ENCODE measurements at places on chromosomes 13 and 19.

DNA sequence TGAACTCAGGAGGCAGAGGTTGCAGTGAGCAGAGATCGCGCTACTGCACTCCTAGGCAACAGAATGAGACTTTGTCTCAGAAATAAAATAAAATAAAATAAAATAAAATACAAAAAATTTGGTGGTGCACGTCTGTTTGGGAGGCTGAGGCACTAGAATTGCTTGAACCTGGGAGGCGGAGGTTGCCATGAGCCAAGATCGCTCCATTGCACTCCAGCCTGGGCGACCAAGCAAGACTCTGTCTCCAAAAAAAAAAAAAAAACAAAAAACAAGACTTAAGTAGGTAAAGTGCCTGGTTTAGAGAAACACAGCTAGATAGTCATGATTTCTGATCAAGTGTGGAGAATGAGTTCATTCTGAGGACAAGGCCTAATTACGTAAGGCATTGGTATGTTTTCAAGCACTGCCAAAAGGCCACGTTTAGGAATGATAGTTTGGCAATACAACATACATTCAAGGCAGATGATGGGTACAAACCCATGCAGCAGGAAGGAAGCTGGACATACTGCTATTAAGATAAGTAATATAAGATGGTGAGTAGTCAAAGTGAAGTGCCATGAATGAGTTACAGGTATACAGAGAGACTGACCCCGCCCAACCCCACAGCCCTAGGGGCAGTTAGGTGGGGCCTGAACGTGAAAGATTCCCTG lies 4.8 kb upstream of the UCHL3 start:
- DNase-seq: no peak

- no peak for DNase-seq
Observed at GRCh38 chr13:109642358-109642757, 144.0 kb downstream of the IRS2 start.

DNA sequence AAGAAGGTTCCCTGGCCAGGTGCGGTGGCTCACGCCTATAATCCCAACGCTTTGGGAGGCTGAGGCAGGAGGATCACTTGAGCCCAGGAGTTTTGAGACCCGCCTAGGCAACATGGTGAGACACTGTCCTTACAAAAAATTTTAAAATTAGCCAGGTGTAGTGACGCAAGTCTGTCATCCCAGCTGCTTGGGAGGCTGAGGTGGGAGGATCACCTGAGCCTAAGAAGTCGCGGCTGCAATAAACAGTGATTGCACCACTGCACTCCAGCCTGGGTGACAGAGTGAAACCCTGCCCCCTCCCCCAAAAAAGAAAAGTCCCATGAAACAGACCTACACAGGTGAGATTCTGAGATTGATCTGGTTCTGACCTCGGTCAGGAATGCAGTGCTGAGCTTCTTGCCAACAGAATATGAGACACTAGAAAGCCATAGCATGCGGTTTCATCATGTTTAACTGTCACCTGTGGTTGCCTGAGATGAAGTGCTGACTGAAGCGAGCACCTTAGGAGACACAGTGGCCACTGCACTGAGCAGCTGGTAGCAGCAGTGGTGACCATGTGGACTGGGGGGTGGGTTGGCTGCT lies 2.0 kb upstream of the A1BG start:
- DNase-seq: no peak

GRCh38 chr19:7547159-7547558 lies 11.6 kb downstream of the PNPLA6 start:
- no peak for DNase-seq

- DNase-seq: peak; percentile 66
Observed at GRCh38 chr19:44748426-44749254, at the start of gene BCL3. TSS of gene BCL3 (plus strand) at chr19:44748708. CDS start at chr19:44748791, 83 bp downstream.

GRCh38 chr13:88136098-88136790 lies 465.1 kb downstream of the SLITRK5 start:
- DNase-seq: no peak

GRCh38 chr13:79062291-79062690 lies 343.8 kb downstream of the RBM26 start:
- DNase-seq: no peak

DNA sequence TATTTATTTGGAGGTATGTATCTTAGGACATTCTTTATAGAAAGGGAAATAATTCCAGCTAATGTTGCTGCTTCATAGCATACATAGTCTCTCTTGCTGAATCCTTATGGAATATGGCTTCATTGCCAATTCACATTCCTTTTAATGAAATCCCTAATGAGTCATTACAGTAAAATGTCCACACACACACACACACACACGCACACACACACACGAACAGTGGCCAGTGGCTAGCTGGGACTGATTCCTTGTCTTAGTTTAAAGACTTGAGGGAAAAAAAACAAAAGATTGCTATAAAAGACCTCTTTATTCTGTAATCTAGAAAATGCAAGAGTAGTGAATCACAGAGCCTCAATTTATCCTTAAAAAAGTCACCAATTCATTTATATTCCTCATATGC lies 301.6 kb downstream of the SLITRK6 start:
- no peak for DNase-seq

GRCh38 chr13:22126433-22127021 lies 455.7 kb downstream of the FGF9 start:
- no peak for DNase-seq

DNA sequence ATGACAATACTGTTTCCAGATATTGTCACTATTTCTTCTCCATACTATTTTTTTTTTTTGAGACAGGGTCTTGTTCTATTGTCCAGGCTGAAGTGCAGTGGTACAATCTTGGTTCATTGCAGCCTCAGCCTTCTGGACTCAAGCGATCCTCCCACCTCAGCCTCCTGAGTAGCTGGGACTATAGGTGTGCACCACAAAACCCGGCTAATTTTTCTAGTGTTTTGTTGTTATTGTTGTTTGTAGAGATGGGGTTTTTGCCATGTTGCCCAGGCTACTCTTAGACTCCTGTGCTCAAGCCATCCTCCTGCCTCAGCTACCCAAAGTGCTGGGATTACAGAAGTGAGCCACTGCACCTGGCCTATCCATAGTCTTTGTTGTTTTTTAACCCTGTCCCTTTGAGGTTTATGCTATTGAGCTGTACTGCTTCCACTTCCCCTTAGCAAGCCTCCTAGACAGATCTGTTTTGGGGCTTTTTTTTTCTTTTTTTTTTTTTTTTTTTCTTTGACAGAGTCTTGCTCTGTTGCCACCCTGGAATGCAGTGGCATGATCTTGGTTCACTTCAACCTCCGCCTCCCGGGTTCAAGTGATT lies 27.6 kb upstream of the MAP3K10 start:
- DNase-seq: no peak

DNA sequence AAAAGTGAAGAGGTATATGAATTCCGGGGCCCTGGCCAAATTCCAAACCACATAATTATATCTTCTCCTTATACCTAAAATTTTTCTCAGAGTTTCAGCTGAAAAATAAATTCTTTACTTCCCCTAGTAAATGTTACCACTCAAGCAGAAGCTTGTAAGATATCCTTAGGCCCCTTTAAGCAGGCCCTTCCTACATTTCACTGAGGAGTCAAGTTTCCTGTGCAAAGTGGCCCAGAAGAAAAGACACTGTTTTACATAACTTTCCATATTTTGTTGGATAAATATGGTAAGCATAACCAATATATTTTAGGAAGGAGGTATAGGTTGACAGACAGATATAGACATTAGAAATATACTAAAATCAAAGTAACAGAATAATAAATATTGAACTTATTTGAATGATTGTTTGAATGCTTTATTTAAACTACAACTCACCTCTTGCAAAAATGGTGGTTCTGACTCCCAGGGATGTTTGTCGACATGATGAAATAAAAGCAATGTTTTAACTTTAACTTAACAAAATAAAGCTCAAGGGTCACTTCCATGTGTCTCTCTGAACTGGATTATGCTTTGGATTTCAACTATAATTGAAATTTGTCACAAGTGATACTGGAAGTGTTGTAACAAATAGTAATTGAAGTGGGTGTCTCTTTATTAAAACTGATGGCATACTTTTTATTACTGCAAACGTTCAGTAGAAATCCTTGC lies 141.2 kb downstream of the SPRY2 start:
- DNase-seq: no peak

GRCh38 chr13:54449922-54450321 lies 1421.3 kb downstream of the OLFM4 start:
- no peak for DNase-seq

- DNase-seq: no peak
Observed at GRCh38 chr19:900043-900301, 6.7 kb downstream of the RNU6-9 start.

DNA sequence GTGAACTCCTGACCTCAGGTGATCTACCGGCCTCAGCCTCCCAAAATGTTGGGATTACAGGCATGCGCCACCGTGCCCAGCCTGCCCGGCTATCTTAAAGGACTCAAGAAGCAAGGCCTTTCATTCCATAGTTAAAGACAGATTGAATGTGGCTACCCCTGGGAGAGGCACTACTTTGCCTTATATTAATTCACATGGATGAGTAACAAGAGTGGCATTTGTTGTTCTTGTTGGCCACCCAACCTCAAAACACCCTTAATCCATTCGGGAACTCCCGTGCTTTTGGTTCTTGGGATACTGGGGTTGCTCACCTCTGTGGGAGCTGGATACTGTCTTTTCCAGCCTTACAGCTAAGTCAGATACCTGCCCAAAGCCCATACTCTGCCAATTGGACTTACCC lies 34.4 kb upstream of the ABCC4 start:
- DNase-seq: no peak

DNA sequence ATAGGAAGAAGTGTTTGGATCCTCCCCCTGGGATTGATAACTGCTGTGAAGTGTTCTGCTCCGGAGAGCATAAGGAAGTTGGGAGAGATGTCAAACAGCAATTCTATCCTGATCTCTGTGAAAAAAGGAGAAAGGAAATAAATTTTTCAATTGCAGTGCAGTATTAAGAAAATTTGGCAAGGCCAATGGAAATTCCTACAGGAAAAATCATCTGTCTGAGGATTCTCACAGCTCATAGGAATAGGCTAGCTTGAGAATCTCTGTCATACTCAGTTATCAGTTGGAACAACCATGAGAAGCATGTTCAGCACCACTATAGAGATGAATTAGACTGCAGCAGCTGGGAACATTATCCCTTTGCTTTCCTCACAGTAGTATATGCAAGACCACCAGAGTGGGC lies 1238.9 kb upstream of the MIR17HG start:
- no peak for DNase-seq

DNA sequence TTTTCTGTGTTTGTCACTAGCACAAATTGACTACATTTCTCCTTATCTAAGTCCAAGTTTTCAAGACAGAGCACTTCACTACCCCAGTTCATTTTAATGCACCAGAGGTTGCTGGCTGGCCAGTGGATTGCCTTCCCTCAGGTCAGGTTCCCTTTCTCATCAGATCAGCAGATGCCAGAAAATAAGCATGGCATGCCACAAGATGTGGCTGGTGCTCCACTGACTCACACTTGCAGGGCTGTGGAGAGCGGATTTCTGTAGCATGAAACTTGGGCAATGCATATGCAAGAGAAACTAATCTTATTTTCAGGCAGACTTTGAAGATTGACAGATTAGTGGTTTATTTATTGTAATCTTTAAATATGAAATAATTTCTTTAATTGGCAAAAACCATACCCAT lies 79.5 kb downstream of the RUBCNL start:
- DNase-seq: no peak

- no peak for DNase-seq
Observed at GRCh38 chr13:84413016-84413415, 530.7 kb upstream of the SLITRK1 start.

DNA sequence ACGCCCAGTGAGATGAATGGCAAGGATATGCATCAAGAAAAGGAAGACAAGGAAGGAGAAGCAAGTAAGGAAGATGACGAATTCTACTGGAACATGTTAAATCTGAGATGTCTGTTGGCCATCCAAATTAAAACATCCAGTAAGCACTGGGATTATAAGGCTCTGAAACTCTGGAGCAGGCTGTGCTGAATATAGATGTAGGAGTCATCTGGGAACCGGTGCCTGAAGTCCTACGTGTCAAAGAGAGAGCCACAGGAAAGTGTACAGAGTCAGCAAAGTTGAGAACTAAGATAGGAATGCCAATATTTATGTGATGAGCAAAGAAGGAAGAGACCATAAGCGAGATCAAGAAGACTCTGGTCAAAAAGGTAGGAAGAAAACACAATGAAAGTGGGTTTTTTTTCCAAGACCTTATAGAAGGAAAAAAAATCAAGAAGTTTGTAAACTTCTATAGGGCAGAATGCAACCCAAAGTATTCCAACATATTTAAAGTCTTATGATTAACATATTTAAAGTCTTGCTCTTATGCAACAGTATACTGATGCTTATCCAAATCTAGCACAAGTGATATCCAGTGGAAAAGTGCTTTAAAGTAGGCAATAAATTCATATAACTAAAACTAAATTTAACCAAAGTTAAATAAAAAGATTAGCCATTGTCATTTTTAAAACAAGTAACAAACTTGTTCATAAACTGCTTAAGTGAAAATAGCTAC lies 51.2 kb upstream of the EEF1AKMT1 start:
- no peak for DNase-seq

- DNase-seq: no peak
Observed at GRCh38 chr19:43534305-43534815, 1.4 kb downstream of the ZNF575 start.

DNA sequence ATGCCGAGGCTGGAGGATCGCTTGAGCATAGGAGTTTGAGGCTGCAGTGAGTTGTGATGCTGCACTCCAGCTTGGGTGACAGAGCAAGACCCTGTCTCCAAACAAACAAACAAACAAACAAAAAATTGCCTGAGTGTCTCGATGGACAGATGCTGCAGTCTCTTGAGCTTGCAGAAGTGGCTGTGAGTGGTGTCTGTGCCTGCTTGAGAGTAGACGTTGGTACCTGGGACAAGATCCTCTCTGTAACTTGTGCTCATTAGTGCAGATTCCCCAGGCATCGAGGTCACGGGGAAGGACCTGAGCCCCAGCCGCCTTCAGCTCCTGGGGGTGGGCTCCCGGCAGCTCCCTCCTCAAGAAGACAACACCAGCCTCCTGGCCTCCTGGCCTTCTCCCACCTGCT lies 8.6 kb upstream of the C5AR2 start:
- no peak for DNase-seq

DNA sequence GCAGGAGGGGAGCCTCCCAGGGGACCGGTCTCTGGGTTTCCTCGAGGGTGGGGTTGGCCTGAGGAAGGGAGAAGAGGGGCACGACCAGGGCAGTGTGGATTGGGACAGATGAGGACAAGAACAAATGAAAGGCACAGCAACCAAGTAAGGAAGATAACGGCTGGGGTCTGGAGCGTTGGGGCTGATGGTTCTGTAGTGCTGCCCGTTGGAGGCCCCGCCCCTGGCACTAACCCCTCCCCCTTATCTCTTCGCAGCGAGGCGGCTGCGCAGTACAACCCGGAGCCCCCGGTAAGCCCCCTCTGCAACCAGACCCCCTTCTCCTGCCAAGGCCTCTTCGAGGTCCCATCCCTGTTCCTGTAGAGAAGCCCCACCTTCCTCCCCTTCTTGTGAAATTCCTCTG lies 2.2 kb downstream of the CAPNS1 start:
- DNase-seq: no peak
